ENCODE measurements at places on chromosomes 1 and 21.
A peak's percentile ranks its signal among the peaks of the same experiment; 100 is the strongest.

GRCh38 chr1:19567041-19567440, 77.1 kb upstream of the NBL1 start:
- DNase-seq: no peak

DNA sequence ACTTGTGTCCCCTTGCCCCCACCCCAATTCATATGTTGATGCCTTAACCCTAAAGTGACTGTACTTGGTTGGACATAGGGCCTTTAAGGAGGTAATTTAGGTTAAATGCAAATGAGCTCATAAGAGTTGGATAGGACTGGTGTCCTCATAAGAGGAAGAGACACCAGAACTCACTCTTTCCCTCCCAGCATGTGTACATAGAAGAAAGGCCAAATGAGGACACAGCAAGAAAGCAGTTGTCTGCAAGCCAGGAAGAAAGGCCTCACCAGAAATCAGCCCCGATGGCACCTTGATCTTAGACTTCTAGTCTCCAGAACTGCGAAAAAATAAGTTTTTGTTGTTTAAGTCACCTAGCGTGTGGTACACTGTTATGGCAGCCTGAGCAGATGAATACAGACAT, 45.5 kb downstream of the RAB3GAP2 start:
- DNase-seq: no peak

- DNase-seq: peak; percentile 20
Observed at GRCh38 chr1:200922406-200922805, 27.7 kb downstream of the INAVA start.

- DNase-seq: no peak
Observed at GRCh38 chr1:221411283-221411682, 330.6 kb downstream of the DUSP10 start.

GRCh38 chr1:77282866-77283539, 1.2 kb downstream of the AK5 start:
- DNase-seq: no peak

GRCh38 chr1:18149027-18149641, 41.5 kb downstream of the IGSF21 start:
- no peak for DNase-seq

GRCh38 chr1:34190692-34191091, 14.0 kb downstream of the C1orf94 start:
- DNase-seq: no peak

GRCh38 chr1:187390215-187390818, 561.6 kb downstream of the PLA2G4A start:
- no peak for DNase-seq

DNA sequence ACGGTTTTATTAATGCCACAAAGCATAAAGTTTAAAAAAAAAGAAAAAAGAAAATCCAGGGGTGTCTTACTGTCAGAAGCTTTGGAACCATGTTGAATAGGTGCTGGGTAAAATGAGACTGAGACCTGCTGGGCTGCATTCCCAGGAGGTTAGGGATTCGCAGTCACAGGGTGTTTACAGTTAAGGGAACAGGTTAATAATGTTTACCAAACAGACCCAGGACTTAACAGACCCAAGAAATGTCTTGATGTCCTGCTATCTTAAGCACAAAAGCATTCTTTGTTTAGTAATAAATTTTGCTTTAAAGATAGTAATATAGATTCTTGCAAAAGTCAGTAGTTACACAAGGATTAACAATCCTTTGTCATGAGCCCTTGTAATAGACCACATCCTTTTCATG, 54.7 kb downstream of the OLFML3 start:
- no peak for DNase-seq

DNA sequence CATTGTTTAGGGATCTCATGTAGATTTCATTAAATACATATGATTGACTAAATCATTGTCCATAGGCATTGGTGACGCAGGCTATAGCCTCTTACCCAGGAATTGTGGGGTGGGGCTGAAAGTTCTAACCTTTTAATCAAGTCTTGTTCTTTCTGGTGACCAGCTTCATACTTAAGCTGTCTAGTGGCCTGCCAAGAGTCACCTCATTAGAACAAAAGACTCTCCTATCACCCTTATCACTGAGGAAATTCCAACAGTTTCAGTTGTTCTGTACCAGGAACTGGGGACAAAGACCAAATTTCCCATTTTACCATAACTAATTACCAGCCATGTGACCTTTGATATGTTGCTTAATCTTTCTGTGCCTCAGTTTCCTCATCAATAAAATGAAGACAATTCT, 298.5 kb downstream of the PBX1 start:
- no peak for DNase-seq

DNA sequence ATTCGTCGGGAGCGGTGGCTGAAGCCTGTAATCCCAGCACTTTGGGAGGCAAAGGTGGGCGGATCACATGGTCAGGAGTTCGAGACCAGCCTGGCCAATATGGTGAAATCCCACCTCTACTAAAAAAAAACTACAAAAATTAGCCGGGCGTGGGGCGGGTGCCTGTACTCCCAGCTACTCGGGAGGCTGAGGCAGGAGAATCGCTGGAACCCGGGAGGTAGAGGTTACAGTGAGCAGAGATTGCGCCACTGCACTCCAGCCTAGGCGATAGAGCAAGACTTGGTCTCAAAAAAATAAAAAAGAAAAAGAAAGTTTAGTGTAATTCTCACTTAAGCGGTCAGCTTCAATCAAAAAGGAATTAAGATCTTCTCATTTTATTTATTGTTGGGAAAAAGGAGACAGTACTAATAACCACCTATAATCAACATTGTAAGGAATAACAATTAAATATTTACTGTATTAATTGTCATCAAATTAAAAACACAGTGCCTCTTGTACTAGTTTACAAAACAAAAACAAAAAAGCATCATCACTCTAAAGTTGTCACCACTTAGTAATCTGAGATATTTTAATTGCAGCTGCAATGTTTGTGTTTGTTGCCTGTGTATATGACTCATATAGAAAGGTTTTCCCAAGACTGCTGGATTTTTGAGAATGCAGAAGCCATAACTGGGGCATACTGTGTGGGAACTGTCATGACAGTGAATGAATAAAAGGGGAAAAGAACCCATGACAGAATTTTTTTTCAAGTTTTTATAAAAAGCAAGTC, 3.7 kb downstream of the FBXO42 start:
- DNase-seq: no peak

DNA sequence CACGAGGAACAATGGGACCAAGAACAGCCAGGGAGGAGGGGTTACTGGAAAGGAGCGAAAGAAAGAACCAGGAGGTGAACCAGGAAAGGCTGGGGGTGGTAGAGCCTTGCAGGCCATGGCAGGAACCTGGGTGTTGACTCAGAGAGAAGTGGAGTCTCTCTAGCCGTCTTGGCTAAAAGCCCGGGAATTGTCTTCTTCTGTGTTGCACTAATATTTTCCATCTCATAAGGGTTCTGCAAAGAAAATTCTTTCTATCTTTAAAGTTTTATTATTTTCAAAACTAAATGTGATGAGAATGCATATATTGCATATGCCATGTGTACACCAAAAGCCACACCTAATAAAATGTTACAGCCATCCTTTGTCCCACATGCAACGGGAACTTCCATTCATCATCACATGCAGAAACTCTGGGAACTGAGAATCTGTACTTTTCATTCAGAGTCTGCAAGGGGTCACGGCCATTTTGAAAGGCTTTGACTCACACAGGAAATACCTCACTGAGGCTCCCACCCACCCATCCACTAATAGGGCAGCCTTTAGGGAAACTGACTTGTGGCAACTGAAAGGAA, 38.0 kb downstream of the ERG start:
- DNase-seq: no peak

GRCh38 chr1:203320591-203321272, 15.4 kb downstream of the BTG2 start:
- no peak for DNase-seq

DNA sequence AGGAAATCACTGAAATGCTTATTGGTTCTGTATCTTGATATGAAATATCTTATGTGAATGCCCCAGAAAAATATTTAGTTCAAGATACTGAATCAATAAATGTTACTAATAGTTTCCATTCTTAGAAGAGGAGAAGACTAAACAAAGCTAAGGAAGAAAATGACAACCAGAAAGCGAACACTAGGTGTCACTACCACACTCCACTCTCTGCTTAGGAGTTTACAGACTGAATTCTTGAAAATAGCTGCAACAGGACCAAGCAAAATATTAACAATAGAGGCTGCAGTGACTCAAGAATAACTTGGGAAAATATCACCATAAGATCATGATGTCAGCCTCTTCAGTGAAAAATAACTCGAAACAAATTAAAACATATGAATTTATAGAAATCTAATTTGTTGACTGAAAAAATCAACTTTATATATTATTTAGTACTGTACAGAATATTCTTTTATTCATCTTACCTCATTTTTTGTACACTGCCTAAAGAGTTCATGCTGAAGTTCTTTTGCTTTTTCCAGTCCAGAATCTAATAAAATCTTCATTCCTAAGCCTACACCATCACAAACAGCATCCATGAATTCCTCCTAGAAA, 61.6 kb downstream of the KIF14 start:
- DNase-seq: no peak

- DNase-seq: no peak
Observed at GRCh38 chr1:227929751-227930472, 17.8 kb downstream of the WNT9A start.

DNA sequence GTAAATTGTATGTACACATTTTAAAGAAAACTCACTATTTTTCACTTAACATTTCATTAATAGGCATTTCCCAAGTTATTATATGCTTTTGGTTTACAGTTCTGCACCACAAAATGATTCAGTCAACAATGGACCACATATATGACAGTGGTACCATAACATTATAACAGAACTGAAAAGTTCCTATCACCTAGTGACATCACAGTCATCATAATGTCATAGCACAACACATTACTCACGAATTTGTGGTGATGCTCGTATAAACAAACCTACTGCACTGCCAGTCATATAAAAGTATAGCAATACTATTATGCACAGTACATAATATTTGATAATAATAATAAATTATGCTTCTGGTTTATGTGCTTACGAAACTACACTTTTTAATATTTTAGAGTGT, 30.9 kb downstream of the DNAI4 start:
- no peak for DNase-seq

GRCh38 chr1:203163891-203164635, 11.6 kb downstream of the MYBPH start:
- no peak for DNase-seq

GRCh38 chr1:63723602-63724001, 50.2 kb upstream of the ROR1 start:
- DNase-seq: no peak

- no peak for DNase-seq
Observed at GRCh38 chr1:226691247-226691646, 47.8 kb downstream of the ITPKB start.

DNA sequence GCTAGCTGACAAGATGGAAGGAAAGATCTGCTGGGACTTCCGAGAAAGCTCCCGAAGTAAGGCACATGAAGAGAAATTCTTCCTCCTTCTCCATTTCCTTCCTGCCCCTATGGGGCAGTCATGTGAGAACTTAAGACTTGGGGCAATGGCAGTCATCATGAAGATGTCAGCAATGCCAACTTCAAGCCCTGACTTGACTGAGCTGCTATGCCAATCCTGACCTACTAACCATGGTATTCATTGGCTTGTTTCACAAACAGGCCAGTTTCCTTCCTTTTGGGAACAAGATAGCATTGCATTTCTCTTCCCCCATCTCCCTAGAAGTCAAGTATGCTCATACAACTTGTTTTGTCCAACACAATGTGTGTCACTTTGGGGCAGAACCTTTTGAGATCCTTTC, 25.5 kb downstream of the GRIK1 start:
- DNase-seq: no peak

GRCh38 chr1:63124666-63125191, 197.6 kb upstream of the FOXD3 start:
- DNase-seq: no peak

DNA sequence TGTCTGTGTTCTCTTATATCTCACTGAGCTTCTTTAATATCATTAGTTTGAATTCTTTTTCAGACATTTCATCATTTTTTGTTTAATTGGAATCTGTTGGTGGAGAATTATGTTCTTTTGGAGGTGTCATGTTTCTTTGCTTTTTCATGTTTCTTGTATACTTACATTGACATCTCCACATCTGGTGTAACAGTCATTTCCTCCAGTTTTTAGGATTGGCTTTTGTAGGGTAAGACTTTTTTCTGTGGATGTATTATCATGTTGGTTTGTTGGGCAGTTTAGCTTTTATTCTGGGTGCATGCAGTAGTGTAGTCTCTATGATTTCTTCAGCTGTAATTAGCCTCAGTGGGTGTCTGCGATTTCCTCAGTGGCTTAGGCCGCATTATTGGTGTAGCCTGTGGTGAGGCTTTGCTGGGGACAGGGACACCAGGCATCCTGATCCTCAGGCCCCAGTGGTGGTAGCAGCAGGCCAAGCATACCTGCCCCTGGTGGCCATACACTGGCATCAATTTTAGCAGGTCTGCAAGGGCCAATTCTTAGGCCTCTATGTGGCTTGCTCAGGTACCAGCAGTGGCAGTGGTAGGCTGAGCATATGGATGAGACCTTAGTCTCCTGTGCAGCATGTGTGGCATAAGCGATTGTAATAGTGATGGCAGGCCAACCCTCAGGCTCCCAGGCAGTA, 77.6 kb upstream of the SAMD13 start:
- no peak for DNase-seq

GRCh38 chr1:51584021-51584420, 32.9 kb upstream of the OSBPL9 start:
- no peak for DNase-seq

- DNase-seq: no peak
Observed at GRCh38 chr1:110170766-110171733, 20.8 kb downstream of the SLC6A17 start.

- no peak for DNase-seq
Observed at GRCh38 chr1:25914074-25914995, 8.1 kb upstream of the STMN1 start.

DNA sequence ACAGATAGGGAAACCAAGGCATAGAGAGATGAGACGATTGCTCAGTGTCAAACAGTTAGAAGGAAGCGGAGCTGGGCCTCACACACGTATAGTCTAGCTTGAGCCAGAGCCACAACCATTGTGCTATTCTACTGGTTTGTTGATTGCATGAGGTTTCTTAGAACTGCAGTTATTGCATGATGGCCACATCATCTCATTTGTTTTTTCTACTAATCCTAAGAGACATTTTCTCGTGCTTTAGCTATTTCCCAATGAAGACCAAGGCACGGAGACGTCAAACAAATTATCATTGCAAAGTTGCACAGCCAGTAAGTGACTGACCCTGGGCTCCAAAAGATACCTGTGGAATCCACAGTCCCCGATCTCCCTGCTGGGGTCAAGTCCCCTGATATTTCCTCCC, 25.1 kb upstream of the ZNF362 start:
- DNase-seq: no peak

Measured in activated CD4-positive, CD25-positive, alpha-beta regulatory T cell treated with anti-CD3 and anti-CD28 coated beads, Interleukin-2, amount 50 U/mL, for 72 hours (primary cell).